ENCODE measurements at places on chromosomes 2 and 18. TPM values are rescaled to one million over a fixed set of nuclear protein-coding genes. Genes with fewer than 3 reads are reported as not detected.

VIL1 gene
- total RNA-seq: not detected

DNA sequence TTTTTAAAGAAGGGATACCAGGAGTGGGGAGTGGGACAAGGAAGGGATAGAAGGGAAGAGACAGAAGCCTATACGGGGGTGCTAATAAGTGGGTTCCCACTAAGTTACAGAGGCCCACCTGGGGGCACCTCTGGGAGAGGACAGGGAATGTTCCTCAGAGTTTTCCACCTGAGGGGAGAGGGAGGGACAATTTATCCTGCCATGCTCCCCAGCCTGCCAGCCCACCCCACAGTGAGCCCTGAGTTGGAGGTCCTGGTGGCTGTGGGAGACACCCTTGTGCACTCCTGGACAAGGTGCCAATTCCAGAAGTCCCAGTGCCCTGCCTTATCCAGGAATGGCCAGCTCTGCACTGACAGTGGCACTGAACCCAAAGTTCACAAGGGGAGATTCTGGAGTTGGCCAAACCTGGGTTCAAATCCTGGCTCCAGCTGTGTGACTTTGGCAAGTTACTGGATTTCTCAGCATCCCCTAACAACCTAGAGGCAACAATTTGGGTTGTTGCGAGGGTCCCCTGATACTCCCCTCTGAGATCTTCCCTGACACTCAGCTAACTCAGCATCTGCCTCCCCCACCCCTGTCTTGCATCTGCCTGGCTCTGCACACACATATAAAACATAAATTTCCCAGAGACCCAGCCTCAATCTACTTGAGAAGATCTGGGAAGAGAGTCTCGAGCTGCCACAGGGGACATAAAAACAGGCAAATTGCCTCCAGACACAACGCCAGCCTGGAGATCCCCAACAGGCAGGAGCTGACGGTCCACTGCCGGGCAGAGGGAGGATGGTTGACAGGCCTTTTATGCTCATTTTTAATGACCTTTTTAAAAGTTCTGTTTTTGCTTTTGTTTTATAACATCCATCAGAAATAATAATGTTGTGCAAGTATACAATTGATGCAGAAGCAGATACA, 98.7 kb upstream of the ST3GAL5 start:
- DNase-seq: no peak

ANKRD30B gene
- total RNA-seq: not detected

- DNase-seq: no peak
These were observed 10.2 kb downstream of the MSTN start for GRCh38 chr2:190052307-190052706.

- DNase-seq: no peak
These were observed 55.8 kb upstream of the MRPS9 start for GRCh38 chr2:104982111-104982510.

DNA sequence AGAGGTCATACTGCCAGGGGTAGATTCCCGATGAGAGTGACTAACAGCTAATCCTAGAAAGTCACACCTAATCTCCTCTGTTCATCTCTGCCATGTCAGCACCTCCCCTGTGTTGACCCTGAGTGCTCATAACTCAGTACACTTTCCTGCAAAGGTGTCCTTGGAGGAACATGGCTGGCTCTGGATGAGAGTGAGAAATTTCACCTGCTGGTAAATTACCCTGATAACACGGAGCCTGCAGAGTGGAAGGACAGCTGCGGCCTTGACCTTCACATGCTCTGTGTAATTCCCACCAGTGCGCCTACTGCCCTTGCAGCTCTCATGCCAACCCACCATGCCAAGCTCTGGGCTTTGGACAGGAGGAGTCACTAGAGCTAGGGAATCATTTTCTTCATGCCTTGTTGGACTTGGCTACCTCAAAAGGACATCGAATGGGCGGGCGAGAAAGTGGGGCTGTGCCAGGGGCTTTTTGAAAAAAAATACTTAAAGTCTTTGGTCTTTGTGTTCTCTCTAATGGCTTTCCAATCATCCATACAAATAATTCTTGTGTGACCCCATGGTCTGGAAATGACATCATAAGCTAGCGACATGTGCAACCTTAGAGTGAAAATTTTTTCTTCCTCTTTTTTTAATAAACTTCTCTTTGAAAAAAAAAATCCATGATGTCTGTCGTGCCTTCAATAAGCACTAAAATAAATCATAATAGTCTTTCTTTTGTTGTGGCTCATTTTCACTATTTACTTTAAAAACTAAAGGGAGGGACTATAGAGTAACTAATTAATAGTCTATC, 319.9 kb downstream of the MYCN start:
- no peak for DNase-seq

CYBRD1 gene
- 11.8 TPM for total RNA-seq

PSTPIP2 gene
- total RNA-seq: 7.1 TPM

GRCh38 chr2:1973636-1974035, 229.3 kb upstream of the PXDN start:
- no peak for DNase-seq

DNA sequence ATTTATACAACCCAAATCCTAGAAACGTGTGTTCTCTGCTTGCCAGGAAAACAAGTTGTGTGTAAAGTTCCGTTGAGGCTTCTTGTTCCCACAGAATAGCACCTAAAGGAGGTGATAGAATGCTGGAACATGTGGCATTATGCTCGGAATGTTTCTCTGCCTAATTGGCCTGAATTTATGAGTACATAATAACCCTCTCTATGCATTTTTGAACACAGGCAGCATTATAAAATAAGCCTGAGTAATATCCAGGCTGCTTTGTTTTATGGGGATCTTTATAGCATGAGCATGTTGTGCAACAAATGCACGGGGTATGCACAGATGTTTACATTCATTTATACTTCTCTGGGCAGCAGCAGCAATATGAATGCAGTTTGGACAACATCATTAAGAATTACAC, 385.7 kb downstream of the MBD2 start:
- DNase-seq: no peak

DNA sequence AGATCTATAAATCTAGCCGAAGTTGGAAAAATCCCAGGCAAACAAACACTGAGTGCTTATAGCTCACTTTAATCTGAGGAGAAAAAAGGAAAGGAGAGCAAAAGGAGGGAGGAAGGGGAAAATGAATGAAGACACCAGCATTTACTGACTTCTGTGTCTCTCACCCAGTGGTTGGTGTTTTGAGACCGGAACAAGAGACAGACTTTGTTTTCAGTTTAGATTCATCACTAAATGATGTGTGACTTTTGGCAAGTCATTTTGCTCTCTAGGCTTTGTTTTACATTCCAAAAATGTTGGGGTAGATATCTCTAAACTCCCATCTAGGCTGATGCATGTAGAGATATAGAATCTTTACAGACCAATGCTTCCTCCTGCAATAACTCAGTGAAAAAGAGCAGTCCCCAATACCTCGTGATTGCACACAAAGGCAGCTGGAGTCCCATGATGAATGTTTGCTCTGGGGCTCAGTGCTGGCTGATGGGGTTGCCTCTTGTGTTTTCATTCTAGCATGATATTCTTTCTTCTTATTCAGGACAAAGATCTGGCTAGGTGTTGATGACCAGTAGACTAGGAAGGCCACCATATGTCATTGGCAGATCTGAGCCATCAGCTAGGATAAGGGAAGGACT, 51.4 kb downstream of the TRIB2 start:
- DNase-seq: no peak

CNDP1 gene
- 0.59 TPM for total RNA-seq

Data from neural crest cell (in vitro differentiated cells).